MG63 (cell line): ENCODE measurements at places on chromosomes 11 and 22.

DNA sequence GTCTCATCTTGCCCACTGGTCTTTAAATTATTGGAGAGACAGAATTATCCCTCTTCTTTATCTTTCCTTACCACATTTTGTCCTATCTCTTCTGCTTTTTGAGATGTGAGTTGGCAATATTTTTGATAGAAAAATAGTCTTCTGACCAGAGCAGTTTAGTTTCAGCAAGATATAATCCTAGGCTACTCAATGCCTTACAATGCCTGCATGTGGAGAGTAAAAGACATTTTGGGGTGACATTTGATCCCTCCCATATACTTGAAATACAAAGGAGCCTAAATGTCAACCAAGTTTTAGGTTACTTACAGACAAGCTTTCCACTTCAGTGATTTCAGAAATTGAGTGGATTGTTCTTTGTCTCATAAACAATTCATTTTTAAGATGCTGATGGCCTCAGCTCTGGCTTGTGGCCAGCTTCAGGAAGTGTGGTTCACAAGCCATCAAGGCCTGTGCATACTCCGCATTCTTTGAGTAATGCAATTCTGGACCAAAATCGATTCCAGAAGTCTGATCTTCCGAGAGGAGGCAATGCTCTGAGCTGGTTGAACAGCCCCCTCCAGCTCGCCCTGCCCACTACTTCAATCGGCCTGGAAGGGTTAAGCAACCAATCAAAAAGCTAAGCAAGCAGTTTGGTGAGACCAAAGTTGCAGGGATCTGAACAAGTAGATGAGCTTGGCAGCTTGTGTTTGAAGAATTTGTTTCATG is 274.4 kb downstream of the BLID start:
- peak; percentile 35 for DNase-seq

DNA sequence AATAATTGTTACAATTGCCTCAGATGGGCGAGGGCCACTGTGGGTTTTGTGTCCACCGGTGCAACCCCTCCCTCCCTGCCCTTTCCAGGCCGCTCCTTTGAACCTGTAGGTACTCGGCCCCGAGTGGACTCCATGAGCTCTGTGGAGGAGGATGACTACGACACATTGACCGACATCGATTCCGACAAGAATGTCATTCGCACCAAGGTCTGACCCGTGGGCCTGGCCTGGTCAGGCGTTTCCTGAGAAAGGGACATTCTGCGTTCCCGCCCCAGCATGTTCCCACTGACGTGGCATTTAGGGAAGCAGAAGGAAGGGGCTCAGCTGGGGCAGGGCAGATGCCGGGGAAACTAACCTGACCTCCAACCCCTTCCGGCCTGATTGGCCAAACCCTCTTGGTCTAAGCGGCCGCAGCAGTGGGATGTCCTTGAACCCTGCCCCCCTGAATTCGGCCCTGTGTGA is 10.1 kb downstream of the SIDT2 start:
- no peak for DNase-seq

DNA sequence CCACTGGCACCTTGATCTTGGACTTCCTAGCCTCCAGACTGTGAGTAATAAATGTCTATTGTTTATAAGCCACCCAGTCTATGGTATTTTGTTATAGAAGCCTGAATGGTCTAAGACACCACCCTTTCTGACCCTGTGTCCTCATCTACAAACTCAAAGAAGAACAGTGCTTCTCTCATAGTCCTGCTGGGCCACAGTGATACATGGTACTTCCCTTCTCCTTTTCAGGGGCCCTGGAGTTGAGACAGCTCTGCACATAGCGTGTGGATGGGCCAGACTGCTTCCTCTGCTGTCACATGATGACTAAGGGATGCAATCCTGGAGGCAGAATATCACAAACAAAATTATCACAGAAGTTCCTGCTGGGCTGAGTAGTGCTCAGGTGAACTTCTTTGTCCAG is 5.0 kb downstream of the KCNJ11 start:
- no peak for DNase-seq

GRCh38 chr22:30906411-30906810 is 62.2 kb downstream of the MORC2 start:
- no peak for DNase-seq

GRCh38 chr22:37229805-37230672 is 14.0 kb downstream of the RAC2 start:
- DNase-seq, result peak; percentile 45

DNA sequence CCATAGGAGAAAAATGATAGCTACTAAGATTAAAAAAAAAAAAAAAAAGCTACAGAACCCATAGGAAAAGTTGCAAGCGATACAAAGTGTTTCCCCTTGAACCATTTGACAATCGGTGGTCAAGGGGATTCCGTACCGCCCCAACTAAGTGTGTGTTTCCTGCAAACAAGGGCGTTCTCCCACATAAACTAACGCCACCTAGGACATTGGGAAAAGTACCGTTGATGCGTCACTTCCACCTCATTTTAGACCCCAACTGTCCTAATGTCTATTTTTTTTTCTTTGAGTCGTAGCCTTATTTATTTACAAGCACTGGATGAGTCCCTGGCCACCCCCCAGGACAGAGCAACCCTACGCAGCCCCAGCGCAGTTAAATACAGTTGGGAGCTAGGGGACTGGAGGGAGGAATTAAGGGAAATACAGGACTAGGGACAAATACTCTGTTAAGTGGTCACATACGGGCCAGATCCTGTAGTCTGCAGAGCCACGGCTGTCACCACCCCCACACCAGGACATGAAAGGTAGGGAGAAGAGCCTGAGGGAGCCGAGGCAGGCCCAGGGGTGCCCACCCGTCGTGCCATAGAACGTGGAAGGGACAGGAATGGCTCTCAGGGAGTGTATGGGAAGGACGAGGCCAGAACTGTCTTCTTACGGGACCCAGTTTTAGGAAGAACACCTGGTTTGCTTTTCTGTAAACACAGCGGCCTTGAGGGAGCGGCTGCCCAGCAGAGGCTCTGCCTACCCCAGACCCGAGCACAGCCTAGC is 19.0 kb downstream of the EIF1AD start:
- DNase-seq, result no peak

GRCh38 chr22:31085493-31085824 is 4.3 kb downstream of the SMTN start:
- no peak for DNase-seq

DNA sequence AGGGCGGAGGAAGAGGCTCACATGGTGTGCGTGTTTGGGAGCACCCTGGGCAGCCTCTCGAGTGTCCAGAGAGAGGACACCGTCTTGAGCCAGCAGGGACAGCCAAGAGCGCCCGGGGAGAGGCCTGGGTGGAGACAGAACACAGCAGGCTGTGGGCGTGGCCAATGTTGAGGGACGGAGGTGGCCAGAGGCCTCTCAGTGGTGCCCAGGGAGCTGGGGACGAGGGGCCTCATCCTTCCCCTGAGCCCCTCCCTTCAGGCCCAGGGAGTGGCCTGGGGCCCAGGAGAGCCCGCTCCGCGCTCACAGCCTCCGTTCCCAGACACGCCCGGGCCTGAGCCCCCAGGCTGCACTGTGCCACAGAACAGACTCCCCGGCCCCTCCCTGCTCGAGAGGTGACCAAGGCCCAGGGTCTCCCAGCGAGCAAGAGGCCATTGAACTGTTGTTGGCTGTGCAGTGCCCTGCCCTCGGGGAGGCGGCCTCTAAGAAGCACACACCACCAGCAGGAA is 48.4 kb downstream of the CDKN1C start:
- DNase-seq, result no peak

DNA sequence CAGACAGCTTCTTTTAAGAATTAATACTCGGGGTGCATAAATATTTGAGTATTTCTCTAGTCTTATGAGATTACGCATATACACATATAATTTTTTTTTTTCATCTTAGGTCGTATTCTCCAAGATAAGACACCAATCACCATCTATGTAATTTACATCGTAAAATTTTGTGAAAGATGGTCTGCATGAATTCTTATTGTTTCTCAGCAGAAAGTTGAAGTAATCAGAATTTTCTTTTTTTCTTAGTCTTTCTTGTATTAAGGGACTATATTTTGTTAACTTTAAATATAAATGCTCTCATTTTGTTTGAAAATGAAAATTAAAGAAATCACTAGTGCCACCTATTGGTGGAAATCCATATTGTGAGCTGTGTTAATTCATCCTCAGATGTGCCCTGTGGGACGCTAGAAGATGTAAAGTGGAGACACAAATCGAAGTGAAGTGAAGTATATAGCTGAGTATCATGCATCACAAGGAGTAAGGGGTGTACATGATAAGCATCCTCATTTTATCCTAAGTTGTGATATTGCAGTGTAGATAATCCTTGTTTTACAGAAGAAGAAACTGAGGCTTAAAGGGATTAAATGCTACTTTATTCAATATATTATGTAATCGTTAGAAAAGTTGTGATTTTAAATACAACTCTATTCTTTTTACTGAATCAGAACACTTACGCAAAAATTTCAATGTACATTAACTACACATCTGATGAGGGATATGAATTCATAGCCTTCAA is 2084.3 kb downstream of the LRRC4C start:
- no peak for DNase-seq

GRCh38 chr11:44139565-44140330 is 44.3 kb downstream of the EXT2 start:
- DNase-seq, result no peak

DNA sequence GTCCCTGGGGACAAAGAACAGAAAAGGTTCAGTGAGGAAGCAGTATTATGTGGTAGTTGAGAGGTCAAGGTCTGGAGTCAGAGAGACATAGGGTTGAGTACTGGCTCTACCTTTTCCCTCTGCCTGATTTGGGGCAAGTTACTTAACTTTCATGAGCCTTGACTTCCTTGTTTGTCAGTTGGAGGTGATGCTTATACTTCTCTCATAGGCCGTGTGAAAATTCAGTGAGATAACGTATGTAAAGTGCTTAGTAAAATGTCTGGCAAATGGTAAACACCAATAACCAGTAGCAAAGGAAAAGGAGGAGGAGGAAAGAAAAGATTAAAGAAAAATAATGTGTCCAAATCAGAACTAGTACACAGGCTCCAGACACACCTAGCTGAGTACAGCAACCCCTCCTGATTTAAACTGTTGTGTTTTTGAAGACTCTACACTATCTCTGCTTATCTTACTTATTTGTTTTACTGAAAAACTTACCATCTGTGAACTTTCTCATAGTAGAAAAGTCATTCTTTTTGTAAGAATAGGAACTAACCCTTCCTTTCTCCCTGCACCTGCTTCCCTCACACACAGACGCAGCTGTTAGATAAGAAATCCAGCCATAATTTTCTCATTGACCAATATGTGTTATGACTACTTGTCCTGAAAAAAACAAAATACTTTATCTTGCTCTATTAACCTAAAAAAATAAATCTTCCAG is 126.9 kb downstream of the CD44 start:
- no peak for DNase-seq

DNA sequence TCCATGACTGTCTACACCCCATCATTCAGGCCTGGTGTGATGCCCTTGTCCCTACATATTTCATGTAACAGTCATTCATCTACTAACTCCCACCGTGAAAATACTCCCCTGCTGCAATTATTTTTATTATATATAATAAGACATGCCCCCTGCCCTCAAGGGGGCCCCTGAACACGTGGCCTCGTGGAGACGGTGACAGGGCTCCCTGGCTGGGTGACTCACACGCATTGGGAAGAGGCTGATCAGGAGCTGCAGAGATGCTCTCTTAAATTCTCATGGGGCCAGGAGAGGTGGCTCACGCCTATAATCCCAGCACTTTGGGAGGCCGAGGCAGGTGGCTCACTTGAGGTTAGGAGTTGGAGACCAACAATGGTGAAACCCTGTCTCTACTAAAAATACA is 88.6 kb downstream of the ST3GAL4 start:
- no peak for DNase-seq

DNA sequence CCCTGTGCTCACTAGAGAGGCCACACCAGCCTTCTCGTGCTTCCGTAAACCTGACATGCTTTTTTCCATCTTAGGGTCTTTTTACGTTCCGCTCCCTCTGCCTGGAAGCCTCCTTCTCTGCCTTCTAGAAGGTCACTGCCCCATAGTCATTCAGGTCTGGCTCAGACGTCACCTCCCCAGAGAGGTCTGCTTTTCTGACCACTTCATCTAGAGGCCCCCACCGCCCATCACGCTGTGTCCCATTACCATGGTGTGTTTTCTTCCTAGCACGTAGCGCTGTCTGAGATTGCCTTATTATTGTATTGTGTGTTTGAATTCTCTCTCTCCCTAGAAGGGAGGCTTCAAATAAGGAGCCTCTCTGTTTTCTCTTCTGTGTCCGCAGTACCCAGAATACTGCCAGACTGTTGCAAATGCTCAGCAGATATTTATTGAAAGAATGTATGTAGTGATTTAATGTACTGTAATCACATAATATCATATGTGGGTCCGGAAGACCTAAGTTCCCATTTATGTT is 10.0 kb downstream of the TAB1 start:
- DNase-seq, result no peak
